ENCODE measurements at places on chromosomes 3 and 15.

GRCh38 chr3:66427951-66428474 is 72.8 kb downstream of the LRIG1 start:
- no peak for DNase-seq

- no peak for DNase-seq
Measured at GRCh38 chr15:28921919-28922706, 36.3 kb downstream of the APBA2 start.

DNA sequence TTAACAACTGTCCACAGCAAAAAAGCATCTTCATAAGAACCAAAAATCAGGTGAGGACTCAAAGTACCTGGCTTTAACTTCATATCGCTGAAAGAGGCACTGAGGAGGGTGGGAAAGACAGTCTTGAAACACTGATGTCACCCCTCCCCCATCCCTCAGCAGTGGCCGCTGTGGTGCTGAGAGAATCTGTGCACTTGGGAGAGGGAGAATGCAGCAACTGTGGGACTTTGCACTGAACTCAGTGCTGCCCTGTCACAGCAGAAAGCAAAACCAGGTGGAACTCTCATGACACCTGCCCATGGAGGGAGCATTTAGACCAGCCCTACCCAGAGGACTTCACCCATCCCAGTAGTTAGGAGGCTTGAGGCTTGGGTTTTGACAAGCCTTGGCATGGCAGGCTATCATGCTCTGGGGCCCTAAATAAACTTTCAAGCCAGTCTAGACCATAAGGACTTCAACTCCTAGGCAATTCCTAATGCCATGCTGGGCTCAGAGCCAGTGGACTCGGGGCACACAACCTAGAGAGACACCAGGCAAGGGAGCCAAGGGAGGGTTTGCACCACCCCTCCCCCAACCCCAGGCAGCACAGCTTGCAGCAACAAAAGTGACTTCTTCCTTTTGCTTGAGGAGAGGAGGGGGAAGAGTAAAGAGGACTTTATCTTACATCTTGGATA is 6.1 kb upstream of the ZSCAN2 start:
- no peak for DNase-seq

DNA sequence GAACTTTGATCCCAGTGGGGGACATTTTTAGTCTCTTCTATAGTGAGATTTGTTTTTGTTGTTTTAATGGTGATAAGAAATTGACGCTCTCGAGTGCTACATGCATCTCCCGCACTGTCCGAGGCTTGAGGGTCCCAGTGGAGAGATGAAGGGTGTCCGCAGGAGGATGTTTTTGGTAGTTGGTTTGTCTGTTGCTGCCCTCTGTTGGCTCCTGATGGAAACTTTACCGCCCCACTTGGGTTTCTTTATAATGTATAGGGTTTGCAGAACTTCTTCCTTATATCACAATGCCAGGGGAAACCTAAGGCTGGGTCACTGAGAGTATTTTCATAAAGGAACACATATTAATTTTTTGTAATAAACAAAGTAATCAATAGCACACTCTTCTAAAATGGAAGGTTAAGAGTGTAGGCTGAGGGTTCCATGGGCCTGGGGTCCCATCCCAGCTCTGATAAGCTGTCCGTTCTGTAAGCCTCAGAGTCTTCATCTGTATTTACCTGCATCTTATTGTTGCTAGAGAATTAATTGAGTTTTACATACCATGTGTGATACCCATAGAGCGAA is 185.3 kb upstream of the FEZF2 start:
- DNase-seq, result no peak

DNA sequence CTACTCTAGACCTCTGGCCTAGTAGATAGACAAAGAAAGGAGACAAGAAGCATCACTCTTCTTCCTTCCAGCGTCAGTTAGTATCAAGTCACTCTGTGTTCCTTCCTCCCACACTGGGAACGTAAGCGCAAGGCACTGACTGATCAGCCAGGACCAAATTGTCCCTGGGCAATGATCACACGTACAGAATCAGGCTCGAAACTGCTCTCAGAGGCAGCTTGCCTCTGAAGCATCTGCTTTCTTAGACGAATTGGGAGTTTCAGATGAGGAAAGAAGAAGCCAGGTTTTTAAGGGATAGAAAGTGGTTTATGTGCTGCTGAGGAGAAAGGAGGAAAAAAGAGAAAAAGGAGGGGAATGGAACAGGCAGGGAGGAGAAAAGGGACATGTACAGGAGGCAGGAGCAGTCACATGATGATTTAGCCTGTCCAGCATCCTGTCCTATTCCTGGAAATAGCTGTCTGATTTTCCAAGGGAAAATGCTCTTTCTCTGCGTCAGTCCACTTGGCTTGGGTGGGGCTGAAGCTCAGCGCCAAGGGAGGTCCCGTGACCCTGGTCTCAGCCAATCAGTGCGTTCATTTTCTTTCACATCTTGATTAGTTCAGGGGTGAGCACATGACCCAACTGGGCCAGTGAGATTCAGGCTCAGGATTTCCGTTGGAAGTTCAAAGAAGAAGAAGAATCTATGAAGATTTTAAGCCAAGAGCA is 102.0 kb upstream of the PRICKLE2 start:
- DNase-seq, result no peak

DNA sequence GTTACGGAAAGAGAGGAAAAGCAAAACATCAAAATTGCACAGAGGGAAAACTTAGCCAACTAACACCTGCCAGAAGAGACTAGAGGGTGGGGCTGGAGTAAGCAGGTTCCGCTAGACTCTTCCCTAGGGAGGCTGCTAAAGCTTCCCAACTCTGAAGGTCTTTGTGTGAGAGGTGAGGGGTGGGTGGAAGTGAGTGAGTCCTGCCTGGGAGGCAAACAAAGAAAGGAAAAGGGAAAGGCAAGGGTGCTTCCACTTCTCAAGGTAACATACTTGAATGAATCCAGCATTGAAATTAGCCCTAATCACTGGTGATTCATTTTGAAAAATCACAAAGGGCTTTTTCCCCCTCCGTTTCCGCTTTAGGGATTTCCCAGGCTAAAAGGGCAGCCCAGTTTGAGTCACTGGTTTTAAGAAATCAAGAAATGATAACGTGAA is 220.5 kb upstream of the ADAMTS9 start:
- DNase-seq, result no peak

DNA sequence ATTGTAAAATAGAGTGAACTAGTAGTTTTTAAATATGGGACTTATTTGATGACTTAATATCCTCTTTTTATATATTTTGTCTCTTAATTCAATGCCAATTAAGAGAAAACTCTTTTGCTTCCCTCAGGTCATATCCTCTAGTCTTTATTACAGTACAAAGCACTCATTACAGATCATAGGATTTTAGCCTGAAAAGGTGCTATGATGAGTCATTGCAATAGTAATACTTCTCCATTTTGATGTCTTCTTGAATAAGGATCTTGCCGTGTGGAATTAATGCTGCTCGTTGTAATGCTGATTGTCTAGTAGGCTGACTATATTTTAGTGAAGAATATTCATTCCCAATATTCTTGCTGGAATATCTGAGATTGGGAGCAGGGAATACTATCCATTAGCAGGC is 612.2 kb upstream of the GOLIM4 start:
- no peak for DNase-seq

- no peak for DNase-seq
Measured at GRCh38 chr3:123335007-123335670, 113.8 kb downstream of the ADCY5 start.

DNA sequence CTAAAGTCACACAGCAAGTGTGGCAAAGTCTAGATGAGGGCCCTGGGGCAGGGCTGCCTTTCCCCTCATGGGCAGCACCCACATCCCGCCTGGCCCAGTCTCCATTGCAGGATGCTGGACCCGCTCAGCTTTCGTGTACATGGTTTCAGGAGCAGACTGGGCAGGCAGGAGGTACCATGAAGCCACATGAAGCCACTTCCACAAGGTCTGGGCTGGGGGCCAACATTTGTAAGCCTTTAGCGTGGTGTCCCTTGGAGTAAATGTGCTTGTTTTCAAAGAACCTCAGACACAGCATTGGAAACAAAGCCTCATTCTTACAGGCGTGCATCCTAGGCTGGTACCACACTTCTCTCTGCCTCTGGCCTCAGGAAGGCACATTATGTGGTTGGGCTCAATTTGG is 34.5 kb downstream of the UMPS start:
- DNase-seq, result no peak

DNA sequence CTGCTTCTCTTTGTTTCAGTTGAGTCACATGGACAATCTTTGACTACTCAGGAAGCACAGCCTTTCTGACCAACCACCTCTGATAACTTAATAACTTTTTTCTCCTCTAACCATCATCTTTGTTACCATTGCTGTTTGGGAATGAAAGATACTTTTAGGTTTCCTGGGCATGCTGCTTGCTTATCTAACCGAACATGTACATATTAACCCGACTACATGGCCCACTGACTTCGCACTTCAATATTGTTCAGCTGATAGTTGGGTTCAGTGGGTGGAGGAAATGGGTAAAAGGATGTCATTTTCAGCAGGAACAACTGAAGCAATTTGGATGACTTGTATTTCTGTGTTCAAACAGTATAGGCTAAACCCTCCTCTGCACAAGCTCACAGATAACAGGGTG is 214.3 kb downstream of the SQOR start:
- DNase-seq, result no peak

- DNase-seq, result no peak
Measured at GRCh38 chr3:69458803-69459365, 73.0 kb upstream of the FRMD4B start.

- DNase-seq, result no peak
Measured at GRCh38 chr15:63836579-63836978, 2.8 kb upstream of the HERC1 start.

- DNase-seq, result no peak
Measured at GRCh38 chr15:73948982-73949381, 22.7 kb downstream of the LOXL1 start.

DNA sequence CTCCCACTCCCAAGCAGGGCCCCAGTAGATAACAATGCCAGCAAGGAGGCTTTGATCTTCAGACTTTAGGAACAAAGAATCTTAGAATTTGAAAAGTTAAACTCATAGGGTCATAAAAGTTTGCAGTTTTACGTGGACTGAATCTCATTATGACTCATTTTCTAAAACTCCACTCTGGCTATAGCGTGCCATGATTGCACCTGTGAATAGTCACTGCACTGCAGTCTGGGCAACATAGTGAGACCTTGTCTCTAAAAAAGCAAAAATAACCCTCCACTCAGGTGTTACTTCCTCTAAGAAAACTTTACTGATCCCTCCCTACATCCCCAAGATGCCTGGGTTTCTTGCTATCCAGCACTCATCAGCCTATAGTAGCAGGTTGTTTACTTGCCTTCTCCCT is 104.5 kb downstream of the IL20RB start:
- DNase-seq, result no peak

DNA sequence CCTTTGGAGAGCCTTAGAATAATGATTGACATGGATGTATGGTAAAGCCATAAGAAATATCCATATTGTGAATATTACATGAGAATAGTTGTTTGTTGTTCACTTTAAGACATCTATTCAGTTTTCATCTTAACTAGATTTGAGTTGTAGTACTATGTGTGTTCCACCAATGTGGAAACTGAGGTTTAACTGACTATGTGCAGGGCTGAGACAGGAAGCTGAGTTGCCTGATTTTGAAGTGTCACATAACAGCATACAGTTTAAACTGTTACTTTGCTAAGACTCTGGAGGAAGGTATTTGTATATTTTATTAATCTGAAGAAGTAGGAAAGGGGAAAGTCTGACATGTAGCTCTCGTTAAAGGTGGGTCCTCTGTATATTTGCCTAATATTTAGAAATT is 2.1 kb downstream of the ECT2 start:
- DNase-seq, result no peak

GRCh38 chr15:42704492-42704926 is 32.4 kb downstream of the CDAN1 start:
- peak; percentile 22 for DNase-seq

DNA sequence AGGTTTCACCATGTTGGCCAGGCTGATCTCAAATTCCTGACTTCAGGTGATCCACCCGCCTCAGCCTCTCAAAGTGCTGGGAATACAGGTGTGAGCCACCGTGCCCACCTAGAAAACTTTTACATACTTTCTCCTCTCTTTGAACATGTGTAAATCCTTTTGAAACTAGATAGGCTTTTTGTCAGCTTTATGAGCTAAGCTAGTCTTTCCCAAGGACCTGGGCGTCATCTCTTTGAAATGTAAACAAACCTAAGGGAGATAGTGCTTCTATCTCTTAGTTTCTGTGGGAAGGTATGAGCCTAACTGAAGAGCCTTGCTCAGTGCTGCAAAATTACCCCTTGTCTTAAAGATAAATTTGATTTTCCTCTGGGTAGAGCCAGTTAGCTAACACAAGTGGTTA is 4.8 kb downstream of the CX3CR1 start:
- DNase-seq, result no peak

DNA sequence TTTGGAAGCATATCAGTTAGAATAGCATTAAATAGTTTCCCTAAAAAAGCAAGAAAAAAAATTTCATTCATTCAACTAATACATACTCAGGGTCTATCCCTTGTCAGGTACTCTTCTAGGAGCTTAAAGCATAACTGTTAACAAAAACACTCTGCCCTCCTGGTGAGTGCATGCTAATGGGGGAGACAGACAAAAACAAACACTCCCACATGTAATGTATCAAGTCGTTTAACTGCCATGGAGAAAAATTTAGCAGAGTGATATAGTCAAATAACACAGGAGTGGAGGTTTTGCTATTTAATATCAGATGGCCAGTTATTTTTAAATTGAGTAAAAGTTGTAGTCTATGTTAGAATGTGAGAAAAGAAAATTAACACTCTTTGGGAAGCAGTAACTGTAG is 254.5 kb upstream of the RARB start:
- no peak for DNase-seq

GRCh38 chr15:31086344-31086743 is 15.2 kb downstream of the TRPM1 start:
- DNase-seq, result no peak

DNA sequence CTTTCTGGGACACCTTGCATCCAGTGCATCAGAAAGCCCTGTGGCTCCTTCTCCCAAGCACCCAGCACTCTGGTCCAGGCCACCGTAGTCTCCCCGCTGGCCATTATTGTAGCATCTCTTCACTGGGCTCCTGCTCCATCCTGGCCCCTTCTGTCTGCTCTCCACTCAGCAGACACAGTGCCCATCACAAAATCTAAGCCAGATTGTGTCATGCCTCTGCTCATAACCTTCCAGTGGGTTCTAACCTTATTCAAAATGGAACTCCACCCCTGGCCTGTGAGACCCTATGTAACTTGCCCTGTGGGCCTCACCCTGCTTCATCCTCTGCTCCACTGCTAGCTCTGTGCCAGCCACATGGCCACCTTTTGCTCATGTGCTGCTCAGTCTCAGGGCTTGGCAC is 31.7 kb upstream of the PRR23E start:
- DNase-seq, result no peak

DNA sequence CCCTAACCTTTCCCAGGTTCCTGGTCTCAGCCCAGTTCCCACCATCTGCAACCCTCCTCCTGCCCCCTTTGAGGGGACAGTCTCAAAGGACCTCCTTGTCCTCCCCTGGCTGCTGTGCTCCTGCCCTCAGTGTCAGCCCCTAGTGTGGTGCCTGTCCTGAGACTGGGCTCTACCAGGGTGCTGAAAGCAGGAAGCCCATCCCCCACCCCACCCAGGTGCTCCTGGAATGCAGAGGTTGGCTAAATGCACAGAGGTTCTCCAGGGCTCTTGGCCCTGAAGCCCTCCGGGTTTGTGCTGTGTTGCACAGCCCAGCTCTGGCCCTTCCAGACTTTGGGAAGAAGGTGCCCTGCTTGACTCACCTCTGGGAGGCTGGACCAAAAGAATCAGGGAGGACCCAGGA is 21.8 kb downstream of the C3orf18 start:
- DNase-seq, result no peak
